ENCODE measurements at places on chromosomes 6 and 20.

GRCh38 chr20:23062632-23063031, 13.2 kb upstream of the THBD start:
- DNase-seq: no peak

DNA sequence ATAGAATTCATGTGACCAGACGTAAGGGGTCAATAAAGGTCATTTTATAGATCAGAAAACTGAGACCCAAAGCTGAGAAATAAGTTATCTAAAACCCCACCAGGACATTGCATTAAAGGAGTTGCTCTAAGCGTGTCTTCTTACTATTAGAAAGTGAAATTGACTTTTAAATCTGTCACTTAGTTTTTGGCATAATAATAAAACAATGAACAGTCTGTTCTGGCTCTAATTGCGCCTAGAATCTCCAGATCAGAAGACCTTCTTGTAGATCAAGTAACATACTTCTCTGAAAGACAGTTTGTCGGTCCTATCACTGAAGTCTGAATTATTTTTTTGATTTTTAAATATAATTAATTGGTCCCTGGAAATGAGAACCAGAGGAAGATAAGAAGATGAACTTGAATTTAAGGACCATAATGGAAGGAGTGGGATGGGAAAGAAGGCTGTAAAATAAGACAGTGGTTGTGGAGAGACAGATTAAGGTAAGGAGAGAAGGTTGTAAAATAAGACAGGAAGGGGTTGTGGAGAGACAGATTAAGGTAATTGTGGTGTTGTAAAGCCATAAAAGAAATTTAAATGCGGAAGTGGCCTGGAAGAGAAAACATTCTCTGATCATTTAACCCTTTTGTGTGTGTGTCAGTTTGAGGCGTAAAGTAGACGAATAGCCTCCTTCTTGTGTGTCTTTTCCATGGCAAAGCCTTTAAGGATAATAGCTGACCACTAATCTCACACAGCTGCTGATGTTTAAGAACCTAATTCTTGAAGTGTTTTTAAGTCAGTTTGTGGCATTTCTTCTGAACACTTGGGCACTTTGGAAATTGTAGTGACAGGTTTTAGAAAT, 20.1 kb downstream of the TOP1 start:
- no peak for DNase-seq

DNA sequence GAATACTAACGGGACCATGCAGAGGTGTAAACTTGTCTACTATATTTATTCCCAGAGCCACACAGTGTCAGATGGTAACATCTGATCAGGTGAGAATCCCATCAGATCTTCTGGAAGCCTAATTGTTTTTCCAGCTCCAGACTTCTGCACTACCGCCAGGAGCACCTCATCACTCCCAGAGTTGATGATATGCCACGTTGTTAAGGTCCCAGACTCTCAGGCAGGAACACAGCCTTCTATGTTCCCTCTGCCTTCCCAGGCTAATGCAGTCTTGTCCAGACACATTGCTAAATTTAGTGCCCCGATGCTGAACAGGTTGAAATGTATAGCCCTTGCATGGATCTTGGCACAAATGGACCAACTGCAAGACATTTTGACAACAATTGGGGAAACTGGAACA, 86.2 kb downstream of the PROKR2 start:
- no peak for DNase-seq

DNA sequence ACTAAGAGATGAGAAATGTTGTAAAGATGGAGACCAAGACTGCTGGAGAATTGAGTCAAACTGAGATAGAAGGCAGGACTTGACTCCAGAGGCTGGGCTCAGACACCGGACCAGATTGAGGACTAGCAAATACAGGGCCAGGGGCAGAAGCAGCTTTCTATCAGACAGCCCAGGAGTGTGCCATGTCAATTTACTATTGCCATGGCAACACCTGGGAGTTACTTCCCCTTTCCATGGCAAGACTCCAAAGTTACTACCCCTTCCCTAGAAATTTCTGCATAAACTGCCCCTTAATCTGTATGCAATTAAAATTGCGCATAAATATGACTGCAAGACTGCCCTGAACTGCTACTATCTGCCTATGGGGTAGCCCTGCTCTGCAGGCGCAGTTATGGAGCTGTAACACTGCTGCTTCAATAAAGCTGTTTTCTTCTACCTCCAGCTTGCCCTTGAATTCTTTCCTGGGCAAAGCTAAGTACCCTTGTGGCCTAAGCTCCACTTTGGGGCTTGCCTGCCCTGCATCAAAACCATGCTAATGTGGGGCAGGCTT, 90.1 kb upstream of the EDN1 start:
- DNase-seq: no peak

DNA sequence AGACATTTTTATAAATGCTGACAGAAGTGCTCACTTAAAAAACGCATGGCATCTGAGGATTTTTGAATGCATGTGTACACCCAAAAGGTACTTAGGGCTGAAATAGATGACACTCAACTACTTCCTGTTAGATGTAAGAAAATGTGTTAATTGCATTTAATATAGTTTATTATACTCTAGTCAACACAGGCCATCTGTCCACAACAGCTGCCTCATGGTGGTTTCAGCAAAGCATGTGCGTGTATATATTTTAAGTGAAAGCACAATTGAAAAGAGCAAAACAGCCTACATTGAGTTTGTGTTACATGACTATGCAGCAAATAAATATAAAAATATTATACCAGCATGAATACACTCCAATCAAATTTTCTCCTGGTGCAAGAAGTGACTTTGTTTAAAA, 1233.0 kb upstream of the EYS start:
- DNase-seq: no peak

- no peak for DNase-seq
These were observed 91.7 kb downstream of the CLIC5 start for GRCh38 chr6:45923831-45924391.

DNA sequence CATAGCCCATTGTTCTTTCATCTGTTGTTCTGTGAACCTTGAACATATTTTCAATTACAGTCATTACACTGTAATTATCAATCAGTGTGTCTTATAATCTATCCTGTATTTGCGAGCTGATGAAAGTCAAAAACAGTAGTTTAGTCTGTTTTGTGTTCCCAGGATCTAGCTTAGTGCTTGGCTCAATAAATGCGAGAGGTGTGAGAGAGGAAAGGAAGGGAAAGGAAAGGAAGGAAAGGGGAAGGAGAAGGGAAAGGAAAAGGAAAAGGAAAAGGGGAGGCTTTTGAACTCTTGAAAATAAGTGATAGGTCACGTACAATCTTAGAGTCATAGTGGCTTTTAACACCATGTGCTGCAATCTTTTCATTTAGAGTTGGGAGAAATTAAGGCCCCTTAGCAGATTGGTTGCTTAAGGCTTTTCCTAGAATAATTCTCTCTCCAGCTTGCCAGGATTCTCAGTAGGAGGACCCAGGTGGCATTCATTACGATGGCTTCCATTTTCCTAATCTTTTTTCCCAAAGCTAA, 433.8 kb upstream of the PLCB4 start:
- no peak for DNase-seq

DNA sequence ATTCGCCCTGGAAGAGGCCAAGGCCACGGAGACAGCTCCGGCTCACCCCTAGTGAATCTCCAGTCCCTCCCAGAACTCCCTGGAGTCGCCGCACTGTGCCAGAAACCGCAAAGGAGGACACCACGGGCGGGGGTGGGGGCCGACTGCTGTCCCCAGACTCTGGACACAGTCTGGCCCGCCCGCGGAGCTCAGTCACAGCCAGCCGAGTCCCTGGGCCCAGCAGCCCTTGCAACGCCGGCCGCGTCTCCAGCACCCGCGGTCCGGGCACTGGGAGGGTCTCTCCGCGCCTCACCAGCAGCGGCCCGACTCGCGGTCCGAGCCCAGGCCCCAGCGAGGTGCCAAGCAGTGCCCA, 518 bp downstream of the PEX6 start:
- no peak for DNase-seq

GRCh38 chr6:134805168-134805567, 144.7 kb downstream of the ALDH8A1 start:
- no peak for DNase-seq

DNA sequence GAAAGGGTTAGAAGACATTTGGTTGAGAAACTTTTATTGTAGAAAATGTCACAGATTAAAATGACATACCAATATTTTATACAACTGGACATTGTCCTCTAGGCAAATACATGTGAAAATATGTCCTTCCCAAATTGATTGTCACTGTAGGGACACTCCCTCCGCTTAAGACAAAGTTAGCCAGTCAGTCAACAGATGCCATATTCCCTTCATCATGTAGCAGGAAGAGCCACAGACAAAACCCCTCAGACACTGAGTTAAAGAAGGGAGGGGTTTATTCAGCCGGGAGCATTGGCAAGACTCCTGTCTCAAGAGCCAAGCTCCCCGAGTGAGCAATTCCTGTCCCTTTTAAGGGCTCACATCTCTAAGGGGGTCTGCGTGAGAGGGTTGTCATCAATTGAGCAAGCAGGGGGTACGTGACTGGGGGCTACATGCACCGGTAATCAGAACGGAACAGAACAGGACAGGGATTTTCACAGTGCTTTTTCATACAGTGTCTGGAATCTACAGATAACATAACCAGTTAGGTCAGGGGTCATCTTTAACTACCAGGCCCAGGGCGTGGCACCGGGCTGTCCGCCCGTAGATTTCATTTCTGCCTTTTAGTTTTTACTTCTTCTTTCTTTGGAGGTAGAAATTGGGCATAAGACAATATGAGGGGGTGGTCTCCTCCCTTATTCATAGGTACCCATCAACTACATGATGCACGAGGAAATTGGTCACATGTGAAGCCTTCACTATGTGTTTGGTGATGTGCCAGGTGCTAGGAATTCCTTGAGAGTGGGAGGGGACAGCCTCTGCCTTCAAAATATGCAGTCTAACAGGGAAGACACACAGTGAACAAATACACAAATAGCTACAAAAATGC, 155.7 kb upstream of the CDYL start:
- no peak for DNase-seq

- DNase-seq: no peak
These were observed 113.6 kb upstream of the ZFP64 start for GRCh38 chr20:52305024-52305645.

DNA sequence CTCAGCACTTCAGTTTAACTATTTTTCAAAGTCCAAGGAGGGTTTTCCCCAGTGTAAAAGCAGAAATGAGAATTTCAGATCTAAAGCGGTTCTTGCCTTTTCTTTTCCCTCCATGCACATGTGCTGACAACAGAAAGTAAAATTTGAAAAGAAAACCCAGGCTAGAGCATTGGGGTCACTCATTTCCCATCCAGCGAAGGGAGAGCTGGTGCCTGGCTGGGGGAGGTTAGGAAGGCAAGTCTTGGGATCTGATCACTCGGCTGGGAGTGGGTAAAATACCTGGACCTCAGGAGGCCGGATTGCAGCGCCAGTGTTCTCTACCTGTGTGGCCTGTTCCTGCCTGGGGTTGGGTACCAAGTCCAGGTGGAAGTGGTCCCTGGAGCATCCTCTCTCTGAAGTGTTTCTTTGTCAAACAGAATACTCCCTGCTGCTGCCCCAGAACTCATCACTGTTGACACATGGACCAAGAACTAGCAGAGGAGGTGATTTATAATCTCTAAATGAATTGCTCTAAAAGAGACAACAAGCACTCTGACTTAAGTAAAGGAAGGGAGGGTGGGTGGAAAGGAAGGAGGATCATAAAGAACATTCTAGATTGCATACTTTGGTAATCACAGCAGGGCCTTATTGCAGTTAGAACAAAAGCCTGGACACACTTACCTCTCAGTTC, 136.0 kb downstream of the MTHFD1L start:
- no peak for DNase-seq

GRCh38 chr6:10403385-10404106, 11.3 kb downstream of the TFAP2A start:
- DNase-seq: no peak

- no peak for DNase-seq
These were observed 135.3 kb upstream of the NEDD9 start for GRCh38 chr6:11367638-11368199.

DNA sequence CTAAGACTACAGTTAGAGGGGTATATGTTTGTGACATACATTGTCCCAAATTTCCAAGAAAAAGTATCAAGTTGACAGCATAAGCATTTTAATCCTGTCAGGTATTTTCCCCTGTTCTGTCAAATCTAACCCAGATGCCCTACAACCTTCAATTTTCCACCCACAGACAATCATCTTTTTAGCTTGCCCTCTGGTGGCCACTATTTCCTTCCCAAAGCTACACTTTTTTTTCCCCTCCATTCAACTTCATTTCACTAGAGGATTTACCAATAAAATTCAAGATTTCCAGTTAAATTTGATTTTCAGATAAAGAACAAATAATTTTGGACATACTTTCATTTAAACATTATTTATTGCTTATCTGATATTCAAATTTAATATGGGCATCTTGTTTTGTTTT, 286.6 kb downstream of the TENT5A start:
- no peak for DNase-seq
